HFFc6 (cell line): ENCODE measurements at places on chromosomes 12 and 14.

GRCh38 chr12:66087365-66087943 lies 43.1 kb downstream of the LLPH start:
- H3K4me1 ChIP-seq = peaks cover 17% of the 10 kb centered on the region
- H3K4me3 ChIP-seq = peak overlapping the region; percentile 38; the same call in 1 of the 2 replicates
- H3K27ac ChIP-seq = peak overlapping the region; percentile 39; the same call in 1 of the 2 replicates
- peak; percentile 65 for DNase-seq
- no peaks in the 10 kb centered on the region for H3K36me3 ChIP-seq
- no peaks in the 10 kb centered on the region for H3K27me3 ChIP-seq

DNA sequence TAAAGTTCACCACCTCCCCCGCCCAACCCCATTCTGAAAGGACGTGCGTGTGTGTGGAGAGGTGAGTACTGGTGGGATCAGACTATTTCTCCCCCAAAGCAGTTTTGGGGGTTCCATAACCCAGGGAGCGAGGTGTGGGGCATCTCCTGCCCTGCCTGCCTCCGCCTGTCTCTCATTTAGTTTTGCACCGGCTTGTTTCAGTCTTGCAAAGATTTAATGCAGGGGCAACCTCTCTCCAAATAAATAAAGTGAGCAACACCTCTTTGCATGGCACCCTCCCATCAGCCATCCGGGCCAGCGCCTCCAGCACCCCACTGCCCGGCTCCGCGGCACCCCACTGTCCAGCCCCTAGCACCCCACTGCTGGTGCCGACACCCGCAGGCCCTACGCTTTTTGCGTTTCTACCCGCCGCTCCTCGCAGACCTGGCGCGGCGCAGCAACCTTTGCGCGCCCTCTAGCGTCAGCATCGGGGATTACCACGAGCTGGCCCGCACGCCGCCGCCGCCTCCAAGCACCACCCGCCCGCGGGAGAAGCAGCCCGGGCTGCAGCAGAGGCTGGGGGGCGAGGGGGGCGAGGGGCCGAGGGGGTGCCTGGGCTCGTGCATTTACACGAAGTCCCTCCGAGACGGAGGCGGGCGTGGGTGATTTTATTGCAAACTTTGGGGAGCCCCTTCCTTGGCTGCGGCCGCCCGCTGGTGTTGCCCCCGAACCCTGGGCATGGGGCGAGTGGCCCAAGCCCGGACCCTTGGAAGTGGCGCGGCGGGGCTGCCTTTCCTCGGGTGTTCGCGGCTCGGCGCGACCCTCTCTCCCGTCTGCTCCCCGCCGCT lies 55.8 kb upstream of the VRK1 start:
- DNase-seq = peak; percentile 32
- peak overlapping the region; percentile 88 for H3K4me3 ChIP-seq

GRCh38 chr14:75513911-75514672 lies 8.2 kb upstream of the BATF start:
- H3K4me3 ChIP-seq = no peak overlapping the region
- DNase-seq = no peak
- peaks cover 13% of the 10 kb centered on the region for H3K4me1 ChIP-seq
- H3K36me3 ChIP-seq = no peaks in the 10 kb centered on the region
- H3K27me3 ChIP-seq = peaks cover 17% of the 10 kb centered on the region

DNA sequence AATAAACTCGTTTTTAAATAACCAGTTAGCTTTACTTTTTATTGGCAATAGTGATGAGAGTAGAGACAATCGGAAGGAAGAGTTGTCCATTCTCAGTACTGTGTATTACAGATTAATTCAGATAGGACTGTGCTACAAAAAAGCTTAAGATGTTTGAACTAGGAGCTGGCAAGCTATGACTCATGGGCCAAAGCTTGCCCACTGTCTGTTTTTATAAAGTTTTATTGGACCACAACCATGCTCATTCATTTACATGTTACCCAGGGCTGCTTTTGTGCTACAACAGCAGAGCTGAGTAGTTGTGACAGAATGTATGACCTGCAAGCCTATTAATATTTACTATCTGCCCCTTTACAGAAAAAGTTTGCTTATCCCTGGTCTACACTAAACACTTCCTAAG lies 19.4 kb downstream of the GNS start:
- H3K36me3 ChIP-seq = peaks cover 41% of the 10 kb centered on the region
- no peak overlapping the region for H3K4me3 ChIP-seq
- peak; percentile 75 for DNase-seq
- no peaks in the 10 kb centered on the region for H3K27me3 ChIP-seq
